ENCODE measurements at places on chromosomes 16 and 17. TPM values are rescaled to one million over a fixed set of nuclear protein-coding genes. Genes with fewer than 3 reads are reported as not detected.

DNA sequence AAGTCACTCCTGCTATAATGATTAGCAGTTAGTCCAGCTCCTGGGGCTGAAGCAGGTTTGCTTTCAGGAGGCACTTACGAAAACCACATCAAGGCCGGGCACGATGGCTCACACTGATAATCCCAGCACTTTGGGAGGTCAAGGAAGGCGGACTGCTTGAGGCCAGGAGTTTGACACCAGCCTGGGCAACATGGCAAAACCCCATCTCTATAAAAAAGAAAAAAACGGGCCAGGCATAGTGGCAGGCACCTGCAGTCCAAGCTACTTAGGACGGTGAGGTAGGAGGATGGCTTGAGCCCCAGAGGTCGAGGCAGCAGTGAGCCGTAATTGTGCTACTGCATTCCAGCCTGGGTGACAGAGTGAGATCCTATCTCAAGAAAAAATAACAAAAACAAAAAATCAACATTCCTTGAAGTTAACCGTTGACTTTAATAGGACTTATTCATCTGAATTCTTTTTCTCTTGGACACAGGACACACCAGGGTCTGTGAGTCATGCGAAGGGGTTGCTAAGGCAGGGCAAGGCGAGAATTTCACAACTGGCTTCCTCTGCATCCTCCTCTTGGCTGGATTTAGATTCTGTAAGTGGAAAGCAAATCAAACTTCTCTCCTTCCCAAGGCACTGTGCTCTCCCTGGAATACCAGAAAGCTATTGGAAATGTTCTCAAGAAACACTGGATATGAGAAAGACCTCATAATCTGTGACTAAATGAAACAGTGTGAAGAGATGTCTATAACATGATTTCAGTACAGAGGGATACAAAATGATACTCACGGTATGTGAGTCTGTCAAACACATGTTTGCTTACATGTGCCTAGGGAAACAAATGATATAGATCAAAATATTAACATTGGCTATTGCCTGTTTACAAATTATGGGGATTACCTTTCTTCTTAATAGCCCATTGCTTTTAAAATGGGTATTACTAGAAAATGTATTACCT lies 99.5 kb downstream of the SYCE1L start:
- peak; percentile 8 for DNase-seq

DNA sequence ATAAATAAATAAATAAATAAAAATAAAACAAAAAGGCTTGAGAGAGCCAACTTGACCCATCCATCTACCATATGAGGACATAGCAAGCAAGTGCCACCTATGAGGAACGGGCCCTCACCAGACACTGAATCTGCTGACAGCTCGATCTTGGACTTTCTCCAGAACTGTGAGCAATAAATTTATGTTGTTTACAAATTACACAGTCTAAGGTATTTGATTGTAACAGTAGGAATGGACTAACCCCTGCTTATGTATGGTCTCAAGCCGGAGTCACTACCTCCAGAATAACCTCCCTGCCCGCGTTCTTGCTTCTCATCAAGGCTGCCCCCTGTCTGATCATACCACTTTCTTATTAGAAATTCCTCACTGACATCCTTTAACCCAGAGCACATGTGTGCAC lies 9.9 kb downstream of the SLC5A11 start:
- no peak for DNase-seq

- no peak for DNase-seq
Measured at GRCh38 chr16:3728424-3729160, 11.3 kb upstream of the TRAP1 start.

GRCh38 chr17:20981046-20981920 lies 61.5 kb downstream of the USP22 start:
- DNase-seq = no peak

The MT1A gene
- 18.8 TPM for total RNA-seq

The INO80E gene
- total RNA-seq = 36.6 TPM

The CACNG1 gene
- not detected for total RNA-seq

The SYCE1L gene
- not detected for total RNA-seq

Measured in tibial nerve (tissue), 4 donors.